ENCODE measurements at places on chromosomes 5 and 9.

- DNase-seq, result no peak
Measured at GRCh38 chr9:109242014-109242413, 75.0 kb upstream of the FRRS1L start.

- peak; percentile 36 for DNase-seq
Measured at GRCh38 chr5:10304932-10305331, 2.8 kb downstream of the CMBL start.

DNA sequence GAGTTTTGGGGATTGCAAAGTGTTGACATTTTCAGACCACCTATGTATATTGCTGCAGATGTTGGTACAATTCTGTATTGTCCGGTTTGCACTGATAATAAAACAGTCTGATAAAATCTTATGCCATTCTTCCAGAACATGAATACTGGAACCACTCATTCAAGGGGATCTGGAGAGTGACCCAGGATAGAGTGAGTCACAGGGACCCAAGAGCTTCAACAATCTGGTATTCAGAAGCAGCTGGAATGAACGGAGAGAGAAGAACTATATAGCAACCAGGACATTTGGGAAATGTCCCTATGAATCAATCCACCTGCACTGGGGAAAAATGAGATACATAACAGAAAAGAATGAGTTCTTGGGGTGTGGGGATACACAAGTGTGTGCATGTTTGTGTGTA lies 73.3 kb downstream of the SH3TC2 start:
- no peak for DNase-seq

GRCh38 chr5:150234576-150235499 lies 45.0 kb downstream of the SLC6A7 start:
- DNase-seq, result no peak

DNA sequence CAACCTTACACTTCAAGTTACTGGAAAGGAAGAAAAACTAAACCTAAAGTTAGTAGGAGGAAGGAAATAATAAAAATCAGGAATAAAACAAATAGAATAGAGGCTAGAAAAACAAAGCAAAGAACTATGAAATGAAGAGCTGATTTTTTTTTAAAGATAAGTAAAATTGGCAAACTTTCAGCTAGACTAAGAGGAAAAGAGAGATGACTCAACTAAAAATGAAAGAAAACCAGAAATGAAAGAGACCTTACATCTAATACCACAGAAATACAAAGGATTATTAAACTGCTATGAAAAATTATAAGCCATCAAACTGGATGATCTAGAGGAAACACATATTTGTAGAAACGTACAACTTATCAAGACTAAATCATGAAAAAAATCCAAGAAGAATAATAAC lies 60.0 kb downstream of the PRRC1 start:
- DNase-seq, result no peak

DNA sequence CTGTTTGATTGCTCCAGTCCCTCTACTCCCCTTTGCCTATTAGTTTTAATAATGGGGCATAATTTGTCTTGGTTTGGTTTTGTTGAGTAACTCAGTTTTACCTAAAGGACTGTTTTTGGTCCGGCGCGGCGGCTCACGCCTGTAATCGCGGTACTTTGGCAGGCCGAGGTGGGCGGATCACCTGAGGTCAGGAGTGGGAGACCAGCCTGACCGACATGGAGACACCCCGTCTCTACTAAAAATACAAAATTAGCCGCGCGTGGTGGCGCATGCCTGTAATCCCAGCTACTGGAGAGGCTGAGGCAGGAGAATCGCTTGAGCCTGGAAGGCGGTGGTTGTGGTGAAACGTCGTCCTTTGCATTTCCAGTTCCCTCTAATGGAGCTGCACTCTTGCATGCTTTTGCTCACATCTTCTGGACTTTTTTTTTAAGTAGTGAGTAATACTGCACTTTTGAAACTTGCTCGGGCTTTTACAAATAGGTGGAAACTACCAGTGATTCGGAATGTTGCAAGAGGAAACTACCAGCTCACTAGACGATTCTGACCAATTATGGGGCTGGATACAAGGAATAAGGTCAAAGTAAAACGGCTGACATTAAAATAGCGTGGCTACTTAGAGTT lies 721 bp upstream of the MAML1 start:
- DNase-seq, result no peak

Data from SK-N-DZ (cell line).